NCI-H2081 treated with DMSO at 0.1 percent for 48 hours (cell line): ENCODE measurements at places on chromosomes 6 and 20.

GRCh38 chr6:137660296-137660731, 166.1 kb upstream of the OLIG3 start:
- no peak for DNase-seq

DNA sequence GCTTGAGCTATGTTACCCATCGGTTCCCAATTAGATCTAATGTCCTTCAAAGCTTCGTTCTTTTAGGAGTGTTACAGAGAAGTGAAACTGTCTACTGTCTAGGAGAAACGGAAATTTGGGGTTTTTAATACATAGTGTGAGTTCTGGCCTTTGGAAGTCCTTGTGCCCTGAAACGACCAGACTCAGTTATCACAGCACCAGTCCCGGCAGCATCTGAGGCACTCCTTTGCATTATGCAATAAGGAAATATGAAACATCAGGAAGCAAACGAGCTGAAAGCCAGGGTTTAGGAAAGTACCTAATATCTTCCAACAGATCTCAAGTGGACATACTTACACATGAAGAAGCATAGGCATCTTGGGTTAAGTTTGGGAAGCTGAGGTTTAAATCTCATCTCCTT, 61.8 kb upstream of the ADGRF1 start:
- DNase-seq = no peak

DNA sequence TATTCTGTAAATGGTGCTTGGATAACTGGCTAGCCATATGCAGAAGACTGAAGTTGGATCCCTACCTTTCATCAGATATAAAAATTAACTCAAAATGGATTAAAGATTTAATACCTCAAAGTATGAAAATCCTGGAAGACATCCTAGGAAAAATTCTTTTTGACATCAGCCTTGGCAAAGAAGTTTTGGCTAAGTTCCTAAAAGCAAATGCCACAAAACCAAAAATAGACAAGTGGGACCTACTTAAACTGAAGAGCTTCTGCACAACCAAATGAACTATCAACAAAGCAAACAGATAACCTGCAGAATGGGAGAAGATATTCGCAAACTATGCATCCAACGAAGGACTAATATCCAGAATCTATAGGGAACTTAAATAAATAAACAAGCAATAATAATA, 60.3 kb upstream of the RIPPLY2 start:
- no peak for DNase-seq

DNA sequence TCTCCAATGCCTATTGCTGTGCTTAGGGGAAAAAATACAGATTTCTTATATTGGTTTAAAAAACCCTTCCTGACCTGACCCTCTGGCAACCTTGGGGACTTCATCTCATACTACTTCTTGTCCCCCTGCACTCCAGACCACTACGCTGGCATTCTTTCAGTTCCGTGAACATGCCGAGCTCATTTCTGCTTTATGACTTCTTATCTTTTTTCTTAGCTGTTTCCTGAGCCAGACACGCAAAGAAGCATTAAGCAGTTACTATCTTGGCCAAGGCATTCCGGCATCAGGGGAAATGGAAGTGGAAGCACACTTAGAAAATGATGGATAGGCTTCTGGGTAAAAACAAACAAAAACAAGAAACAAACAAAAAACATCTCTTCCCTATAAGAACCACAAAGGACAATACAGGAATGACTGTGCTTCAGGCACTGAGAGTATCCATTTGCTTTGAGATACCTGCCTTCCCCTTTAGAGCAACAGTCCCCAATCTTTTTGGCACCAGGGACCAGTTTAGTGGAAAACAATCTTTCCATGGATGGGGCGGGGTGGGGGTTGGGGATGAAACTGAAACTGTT, 4.4 kb upstream of the CCDC28A start:
- no peak for DNase-seq

DNA sequence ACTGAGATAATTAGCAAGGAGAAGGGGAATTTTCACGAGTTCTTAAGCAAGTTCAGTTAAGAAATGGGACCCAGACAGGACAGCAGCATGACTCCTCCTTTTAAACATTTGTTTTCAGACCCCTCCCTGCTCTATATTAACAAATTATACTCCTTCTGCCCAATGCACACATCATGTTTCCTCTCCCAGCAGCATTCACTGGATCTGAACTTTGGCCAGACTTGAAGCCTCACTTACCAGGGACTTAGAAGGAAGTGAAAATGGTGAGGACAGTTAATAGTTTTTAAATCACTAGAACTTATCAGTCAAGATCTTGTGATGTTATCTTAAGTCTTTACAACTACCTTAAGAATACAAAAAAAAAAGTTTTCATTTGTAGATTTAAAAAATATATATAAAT, 1174.7 kb upstream of the MAP3K7 start:
- no peak for DNase-seq

DNA sequence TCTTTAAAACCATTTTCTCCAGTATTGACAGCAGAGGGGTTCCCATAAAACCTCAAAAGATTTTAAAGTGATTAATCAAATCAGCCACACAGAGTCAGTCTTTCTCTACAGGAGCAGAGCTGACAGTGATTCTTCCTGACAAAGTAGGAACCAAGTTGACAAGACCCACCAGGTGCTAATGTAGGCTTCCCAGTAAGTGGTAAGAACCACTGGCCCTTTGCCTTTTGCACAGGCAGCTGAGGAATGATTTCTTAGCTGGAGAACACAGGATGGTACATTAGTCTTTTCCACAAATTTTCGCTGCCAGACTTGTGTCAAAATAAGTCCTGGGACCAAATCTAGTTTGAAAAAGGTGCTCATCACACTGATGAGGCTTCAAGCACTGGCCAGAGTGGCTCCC, 95.8 kb downstream of the ARMC2 start:
- DNase-seq = no peak

- DNase-seq = no peak
Measured at GRCh38 chr20:6066582-6066981, 12.7 kb upstream of the LRRN4 start.

DNA sequence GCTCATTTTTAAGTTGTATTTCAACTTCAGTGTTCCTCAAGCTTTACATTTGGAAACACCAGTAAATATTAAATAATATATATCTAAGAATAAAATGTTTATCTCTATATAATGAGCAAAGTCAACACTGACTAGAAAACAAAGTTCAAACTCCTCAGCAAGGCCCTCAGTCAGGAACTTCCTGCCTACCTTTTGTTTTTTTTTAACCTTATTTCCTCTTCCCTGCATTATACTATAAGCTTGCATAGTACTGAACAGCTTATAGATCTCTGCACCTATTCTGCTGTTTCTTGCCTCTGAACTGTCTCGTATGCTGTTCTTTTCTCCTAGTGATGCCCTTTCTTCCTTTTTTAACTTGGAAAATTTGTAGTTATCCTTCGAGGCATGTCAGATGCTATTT, 29.6 kb downstream of the ADGB start:
- no peak for DNase-seq

DNA sequence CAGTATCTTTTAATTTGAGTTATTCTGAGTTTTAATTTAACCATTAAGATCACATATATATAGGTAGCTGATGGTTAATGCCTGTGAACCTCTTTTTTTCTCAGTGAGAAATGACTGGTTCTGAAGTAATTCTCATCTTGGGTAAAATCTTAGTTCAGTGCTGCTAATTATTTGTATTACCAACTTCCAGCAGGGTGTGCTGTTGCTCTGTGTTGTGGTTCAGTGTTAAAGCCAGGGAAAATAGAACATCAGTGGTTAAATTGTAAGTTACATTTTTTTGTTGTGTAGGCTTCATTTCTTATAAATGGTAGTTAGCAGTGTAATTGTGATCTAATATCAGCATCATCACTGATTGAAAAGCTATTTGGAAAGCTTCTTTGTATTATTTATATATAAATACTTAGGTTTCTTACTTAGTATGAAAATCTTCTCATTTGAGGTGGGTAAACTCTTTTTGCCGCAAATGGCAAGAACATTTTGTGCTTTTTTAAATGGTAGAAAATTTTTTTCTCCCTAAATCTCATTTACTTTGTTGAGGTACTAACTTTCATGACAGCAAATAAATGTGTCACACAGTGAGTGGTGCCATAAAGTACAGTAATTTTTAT, 43.7 kb downstream of the CDC5L start:
- DNase-seq = peak; percentile 11

DNA sequence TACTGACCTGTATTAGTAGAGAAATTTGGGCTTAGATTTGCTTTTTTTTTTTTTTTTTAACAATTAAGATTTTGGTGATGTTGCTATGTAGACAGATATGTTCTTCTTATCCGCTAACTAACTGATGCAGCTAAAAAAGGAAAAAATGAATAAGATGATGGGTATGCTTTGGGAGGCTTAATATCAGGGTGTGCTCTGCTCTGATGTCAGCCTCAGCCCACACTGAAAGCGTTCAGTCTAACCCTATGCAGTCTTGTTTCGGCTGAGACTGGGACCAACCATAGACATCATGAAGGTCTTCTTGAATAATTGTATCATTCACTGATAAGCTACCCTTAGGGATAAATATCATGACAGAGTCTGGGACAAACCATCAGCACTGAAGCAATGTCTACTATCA, 6.9 kb upstream of the CCN2 start:
- DNase-seq = no peak

GRCh38 chr20:25418776-25419175, 11.3 kb downstream of the GINS1 start:
- no peak for DNase-seq
